Small intestine (tissue), 16 donors: ENCODE measurements at places on chromosomes 4 and X. TPM values are rescaled to one million over a fixed set of nuclear protein-coding genes. Genes with fewer than 3 reads are reported as not detected.

DNA sequence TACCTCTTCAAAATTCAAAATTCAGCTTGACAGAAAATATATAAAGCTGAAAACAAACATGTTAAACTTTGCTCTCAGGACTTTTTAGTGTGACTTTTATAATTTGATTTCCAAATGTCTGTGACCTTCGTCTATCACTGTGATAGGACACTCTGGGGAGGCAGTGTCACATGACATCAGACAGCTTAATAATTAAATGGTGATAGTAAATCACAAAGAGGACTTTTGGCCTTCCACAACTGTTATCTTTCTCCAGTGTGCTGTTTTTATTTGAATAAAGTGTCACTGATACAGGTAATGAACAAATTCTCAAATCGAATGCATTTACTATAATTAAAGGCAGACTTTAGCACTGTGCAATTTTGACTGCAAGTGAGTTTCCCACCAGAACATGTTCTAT lies 83.1 kb downstream of the MID1 start:
- H3K4me1 ChIP-seq = no peaks in the 10 kb centered on the region
- no peak overlapping the region for H3K4me3 ChIP-seq
- peak overlapping the region; percentile 20 for H3K27ac ChIP-seq
- no peaks in the 10 kb centered on the region for H3K27me3 ChIP-seq
- no peaks in the 10 kb centered on the region for H3K36me3 ChIP-seq

DNA sequence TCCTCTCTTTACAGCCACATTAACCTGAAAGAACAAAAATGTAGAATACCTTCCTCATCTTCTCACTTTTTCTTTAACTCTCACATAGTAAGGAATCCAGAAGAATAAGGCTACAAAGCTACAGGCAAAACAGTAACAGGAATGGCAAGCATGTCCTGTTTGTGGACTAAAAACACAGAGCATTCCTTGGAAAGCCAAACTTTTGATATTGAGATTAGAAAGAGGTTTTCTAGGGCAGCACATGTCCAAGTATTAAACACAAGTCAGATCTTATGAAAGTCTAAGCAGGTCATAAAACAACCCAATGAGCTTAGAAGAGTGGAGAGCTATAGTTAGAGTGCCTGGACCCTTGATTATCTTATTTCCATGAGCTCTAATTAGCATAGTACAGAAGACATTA lies 58.2 kb upstream of the FAM9C start:
- no peaks in the 10 kb centered on the region for H3K27me3 ChIP-seq
- peak overlapping the region; percentile 76 for H3K27ac ChIP-seq
- H3K4me1 ChIP-seq = peaks cover 2% of the 10 kb centered on the region
- no peak overlapping the region for H3K4me3 ChIP-seq
- no peak for DNase-seq
- H3K36me3 ChIP-seq = no peaks in the 10 kb centered on the region

ENPP6 gene
- 0.34 TPM for polyA plus RNA-seq

REELD1 gene
- 0.78 TPM for polyA plus RNA-seq

GRCh38 chr4:144948009-144948408 lies 150.0 kb downstream of the ANAPC10 start:
- H3K27me3 ChIP-seq = no peaks in the 10 kb centered on the region
- no peak overlapping the region for H3K27ac ChIP-seq
- no peak for DNase-seq

DNA sequence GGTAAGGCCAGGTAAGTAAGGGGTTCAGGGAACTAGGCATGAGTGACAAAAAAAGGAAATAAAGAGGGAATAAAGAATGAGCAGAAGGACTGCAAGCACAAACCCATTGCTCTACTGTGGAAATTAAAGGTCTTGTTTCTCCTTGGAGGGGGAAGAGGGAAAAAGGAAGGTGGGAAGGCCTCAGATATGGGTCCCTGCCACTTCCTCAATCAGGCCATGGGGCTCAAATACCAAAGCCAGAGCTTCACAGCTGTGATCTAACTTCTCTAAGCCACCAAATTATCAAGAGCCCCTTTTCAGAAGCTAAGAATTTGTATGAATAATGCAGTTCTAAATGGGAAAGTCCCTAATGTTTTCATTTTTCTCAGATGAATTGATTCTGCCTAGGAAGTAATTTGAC lies 4.7 kb downstream of the USP51 start:
- no peak overlapping the region for H3K27ac ChIP-seq
- no peak overlapping the region for H3K4me3 ChIP-seq
- H3K36me3 ChIP-seq = no peaks in the 10 kb centered on the region
- DNase-seq = no peak
- H3K4me1 ChIP-seq = no peaks in the 10 kb centered on the region
